Inflammatory macrophage treated with lipopolysaccharide for 1 hour (primary cell): ENCODE measurements at places on chromosomes 3 and 15.

GRCh38 chr15:45842151-45842550 is 207.3 kb downstream of the SQOR start:
- no peak for DNase-seq

GRCh38 chr3:23130406-23130805 is 72.7 kb upstream of the UBE2E2 start:
- DNase-seq, result no peak

DNA sequence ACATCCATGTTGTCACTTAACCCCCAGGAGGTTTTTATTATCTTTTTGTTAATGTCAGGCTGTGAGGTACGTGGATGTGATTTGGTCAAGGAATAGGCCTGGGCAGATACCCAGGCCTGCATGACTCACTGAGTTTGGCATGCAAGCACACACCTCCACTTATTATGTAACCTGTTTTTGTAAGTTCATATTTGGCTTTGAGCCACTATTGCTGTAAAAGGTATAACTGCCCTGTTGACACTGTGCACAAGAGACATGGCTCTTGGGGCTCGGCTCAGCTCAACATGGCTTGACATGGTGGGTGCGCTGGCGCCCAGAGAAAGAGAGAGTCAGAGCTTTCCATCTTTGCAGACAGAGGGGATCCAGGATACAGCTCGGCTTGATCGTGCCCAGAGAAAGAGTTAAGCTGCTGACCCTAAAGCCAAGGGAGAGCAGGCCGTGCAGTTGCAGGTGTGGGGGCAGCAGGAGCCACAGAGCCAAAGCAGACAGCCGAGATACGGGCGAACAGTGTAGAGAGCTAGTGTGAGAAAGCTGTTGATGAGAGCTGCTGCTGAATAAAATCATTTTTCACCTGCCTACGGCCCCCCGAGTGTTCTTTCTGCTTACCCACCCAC is 67.9 kb upstream of the UNC13C start:
- no peak for DNase-seq

- DNase-seq, result no peak
These were observed 6.2 kb downstream of the ZNF609 start for GRCh38 chr15:64466408-64467141.

DNA sequence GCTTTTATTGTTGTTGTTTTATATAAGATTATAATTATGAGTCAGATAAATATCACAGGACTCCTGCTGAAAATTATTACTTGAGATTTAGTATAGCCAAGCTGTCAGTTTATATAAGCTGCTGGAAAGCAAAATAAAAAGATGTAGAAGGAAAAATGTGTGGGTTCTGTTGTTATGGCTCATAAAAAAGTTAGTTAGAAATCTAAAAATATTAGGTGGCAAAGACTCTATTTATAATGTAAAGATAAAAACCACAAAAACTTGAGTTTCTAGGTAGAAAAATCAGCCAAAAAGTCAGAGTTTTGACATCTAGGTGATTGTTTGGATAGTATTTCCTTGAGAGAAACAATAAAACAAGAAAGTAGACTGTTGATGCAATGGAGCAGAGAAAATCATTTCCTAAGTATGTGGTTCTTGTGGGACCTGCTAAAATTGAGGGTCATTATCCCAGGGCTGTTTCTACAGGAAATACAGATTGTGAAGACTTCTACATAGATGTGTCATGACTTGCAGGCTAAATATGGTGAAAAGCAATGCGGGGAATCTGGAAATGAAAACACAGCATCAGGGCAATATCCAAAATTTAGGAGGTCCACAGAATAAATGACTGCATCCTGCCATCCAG is 1109.6 kb upstream of the CADM2 start:
- no peak for DNase-seq

- DNase-seq, result no peak
These were observed 140.5 kb upstream of the TPM1 start for GRCh38 chr15:62901909-62902546.

GRCh38 chr15:86162172-86162591 is 82.5 kb downstream of the AGBL1 start:
- DNase-seq, result no peak

DNA sequence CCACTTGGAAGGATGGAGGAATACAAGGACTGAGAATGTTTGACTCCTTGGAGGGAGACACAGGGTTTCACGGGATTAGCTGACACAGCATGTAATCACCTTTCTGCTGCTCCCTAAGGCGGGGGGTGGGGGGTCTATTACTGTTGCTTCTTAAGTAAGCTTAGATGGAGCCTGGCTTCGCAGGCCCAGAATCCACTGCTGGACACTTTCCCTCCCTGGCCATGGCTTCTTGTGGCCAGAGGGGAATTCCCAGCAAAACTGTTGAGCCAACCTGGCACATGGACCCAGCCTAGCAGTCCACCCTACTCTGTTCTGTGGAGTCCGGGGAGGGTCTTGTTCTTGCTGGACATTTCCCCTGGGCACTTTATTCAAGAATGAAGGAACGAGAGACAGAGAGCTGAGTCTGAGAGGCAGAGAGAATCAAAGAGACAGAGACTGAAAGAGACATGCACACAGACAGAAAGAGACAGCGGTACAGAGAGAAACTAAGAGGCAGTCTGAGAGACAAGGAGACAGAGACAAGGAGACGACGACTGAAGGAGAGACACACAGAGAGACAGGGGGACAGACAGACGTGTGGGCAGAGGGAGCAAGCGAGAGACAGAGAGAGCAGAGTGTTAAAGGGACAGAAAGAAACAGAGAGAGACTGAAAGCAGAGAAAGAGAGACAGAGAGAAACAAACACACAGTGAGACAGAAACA is 55.6 kb upstream of the DLG1 start:
- DNase-seq, result no peak

- peak; percentile 96 for DNase-seq
These were observed 64.7 kb upstream of the ZBTB38 start for GRCh38 chr3:141303481-141304223.

- no peak for DNase-seq
These were observed 163.4 kb upstream of the IQSEC1 start for GRCh38 chr3:13236557-13237173.

DNA sequence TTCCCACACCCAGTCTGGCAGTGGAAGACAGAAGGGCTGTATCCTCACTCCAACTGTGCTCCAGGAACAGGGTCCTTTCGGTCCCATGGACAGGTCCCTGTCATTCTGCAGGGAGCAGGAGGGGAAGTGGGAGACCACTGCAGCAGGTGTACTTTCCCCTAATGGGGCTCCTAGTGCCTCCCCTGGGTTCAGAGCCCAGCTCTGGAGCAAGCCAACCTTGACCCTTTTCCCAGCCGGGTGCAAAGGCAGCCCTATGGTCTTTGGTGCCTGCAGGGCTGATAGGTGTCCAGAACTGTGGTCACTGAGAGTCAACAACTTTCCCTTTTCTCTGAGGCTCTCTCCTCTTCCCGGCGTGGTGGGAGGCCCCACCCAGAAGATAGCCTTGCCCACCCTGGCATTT is 26.8 kb downstream of the MAGEF1 start:
- no peak for DNase-seq

GRCh38 chr3:25910997-25911396 is 121.1 kb downstream of the OXSM start:
- peak; percentile 51 for DNase-seq

GRCh38 chr3:40228792-40229350 is 80.6 kb upstream of the EIF1B start:
- no peak for DNase-seq

- no peak for DNase-seq
These were observed 96.2 kb upstream of the SEMA6D start for GRCh38 chr15:47620960-47621681.

DNA sequence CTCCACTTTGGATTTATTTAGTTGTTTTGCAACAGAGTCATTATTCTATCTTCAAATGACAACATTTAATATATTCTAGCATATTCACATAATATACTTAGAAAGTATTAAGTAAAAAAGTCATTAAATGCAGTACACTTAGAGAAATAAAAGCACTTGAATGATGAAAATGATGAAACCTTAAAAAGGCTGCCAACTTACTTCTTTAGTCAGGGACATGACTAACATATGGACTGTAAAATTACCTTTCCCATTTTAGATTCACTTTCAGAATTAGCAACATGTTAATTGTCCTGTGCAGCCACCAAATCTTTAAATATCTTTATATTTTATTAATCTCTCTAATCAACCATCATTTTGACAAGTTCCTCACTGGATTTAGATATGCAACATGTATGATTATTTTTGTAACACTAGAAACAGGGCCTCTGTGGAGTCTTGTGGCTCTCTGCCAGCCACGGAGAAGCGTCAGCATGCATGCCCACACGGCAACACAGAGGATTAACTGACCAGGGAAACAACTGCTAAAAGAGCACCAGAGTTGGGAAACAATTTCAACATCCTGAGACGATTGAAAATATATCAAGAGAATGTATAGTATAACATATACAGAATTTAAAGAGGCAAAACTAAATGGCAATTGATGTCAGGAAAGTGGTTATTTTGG is 95.7 kb downstream of the ANO10 start:
- peak; percentile 25 for DNase-seq

GRCh38 chr3:114093596-114093995 is 37.1 kb downstream of the QTRT2 start:
- no peak for DNase-seq

DNA sequence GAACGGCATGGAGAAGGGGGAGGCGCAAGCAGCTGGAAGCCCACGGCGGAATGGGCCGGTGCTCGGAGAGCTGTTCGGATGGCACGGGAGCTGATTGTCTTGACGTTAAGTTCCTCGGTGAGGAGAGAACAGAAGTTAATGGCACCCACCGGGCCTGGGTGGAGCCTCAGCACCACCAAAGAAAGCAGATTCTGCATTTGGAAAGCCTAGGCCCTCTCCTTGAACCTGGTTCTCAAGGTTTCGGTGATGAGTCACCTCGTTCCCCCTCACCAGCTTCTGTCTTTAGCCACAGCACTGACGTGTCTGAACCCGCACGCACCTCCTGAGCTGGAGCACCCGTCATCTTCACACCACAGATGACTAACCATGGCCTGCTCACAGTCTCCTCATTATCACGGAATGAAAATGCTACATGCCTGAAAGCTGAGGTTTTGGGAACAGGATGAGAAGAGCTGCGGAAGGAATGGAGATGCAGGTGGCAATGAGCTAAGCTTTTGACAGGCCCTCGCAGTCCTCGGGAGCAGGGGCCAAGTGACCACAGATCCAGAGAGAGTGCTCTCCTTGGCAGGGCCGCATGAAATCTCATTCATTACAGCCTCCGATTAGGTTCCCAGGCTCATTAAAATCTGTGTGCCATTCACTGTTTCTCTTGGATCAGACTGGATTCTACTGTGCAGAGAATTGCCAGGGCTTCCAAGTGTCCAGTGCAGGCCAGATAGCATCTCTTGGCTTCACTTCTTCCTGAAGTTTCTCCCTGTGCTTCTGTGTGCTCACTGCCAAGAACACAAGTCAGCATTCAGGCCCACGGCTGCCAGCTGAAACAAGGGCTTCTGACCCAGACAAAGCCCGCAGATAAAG is 96.3 kb upstream of the DLG1 start:
- DNase-seq, result no peak

GRCh38 chr3:46321461-46322104 is 32.3 kb upstream of the CCR2 start:
- peak; percentile 65 for DNase-seq

- DNase-seq, result peak; percentile 59
These were observed 54.7 kb downstream of the QTRT2 start for GRCh38 chr3:114111060-114111770.

- DNase-seq, result peak; percentile 72
These were observed 65.7 kb upstream of the ALDH1L1 start for GRCh38 chr3:126245811-126246727.

- DNase-seq, result no peak
These were observed 51.5 kb downstream of the ZMAT3 start for GRCh38 chr3:179020112-179020511.

GRCh38 chr3:161489395-161489794 is 7.2 kb upstream of the OTOL1 start:
- peak; percentile 66 for DNase-seq

- peak; percentile 97 for DNase-seq
These were observed 275.3 kb downstream of the UACA start for GRCh38 chr15:70488002-70488605.

DNA sequence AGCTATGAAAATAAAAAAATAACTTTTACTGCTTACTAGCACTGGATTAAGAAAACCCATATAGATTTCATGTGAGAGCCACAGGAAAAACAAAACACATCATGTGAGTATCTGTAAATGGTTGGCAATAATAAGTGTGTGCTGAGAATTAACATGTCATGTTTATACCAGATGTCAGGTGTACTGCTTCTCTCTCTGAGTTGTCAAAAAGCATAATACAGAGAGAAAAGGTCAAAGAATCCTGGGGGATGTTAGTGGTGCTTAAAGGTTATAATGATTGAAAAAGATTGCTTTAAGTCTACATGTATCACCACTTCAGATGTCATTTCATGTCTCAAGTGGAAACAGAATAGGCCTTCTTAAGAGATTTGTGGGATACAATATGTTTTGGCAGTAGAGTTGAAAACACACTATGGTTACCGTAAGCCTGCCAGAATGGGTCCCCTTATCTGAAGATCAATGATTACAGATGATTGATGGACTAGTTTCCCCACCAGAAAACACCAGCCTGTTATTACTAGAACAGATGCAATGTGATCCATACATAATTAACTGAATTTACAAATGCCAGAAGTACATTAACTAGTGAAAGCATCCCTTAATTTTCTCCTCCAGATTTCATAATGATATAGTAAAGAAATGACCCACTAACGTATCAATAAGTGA is 204.1 kb downstream of the CNTN3 start:
- DNase-seq, result no peak

DNA sequence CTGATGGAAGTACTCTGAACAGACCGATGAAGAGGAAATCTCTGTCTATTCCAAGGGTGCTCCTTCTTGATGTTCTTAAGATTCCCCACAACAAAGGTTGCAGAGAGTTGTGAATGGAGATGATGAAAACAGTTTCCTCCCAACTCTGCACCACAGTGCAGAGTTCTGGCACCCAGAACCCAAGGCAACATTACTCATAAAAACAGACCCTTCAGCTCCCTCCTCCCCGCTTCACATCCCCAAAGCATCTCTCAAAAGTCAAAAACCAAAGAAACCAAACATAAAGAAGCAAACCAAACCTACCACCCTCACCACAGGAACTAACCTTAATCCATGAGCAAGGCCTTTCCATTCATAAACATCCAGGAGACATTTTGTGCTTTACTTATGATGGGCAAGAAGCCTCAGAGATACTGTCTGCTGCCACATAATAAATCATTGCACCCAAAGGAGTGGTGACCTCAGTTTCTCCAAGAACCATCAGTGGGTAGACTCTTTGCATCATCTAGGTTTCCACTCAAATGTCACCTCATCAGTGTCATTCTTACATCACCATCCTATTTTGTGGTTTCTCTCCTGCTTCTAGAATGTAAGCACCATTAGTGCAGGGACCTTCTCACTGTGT is 13.2 kb downstream of the PCOLCE2 start:
- no peak for DNase-seq

DNA sequence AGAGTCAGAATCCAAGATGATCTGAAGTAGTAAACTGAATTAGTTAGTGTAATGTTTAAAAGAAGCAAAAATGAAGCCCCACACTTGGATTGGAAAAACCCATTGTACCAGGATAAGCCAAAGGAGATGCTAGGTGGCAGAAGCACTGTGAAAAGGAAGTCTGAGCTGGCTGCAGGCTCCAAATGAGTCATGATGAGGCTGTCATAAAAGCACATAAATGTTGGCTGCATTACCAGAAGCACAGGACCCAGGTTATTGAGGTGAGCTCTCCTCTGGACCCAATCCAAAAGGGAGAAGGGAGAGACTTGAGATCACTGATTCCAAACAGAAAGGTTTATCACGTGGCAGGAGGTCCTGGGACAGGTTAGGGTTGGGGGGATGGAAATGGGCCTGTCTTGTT is 3.2 kb upstream of the ACAN start:
- no peak for DNase-seq

- DNase-seq, result no peak
These were observed 79.8 kb downstream of the CNTN6 start for GRCh38 chr3:1172644-1173043.
